NAMALWA (cell line): ENCODE measurements at places on chromosomes 13 and 19.

GRCh38 chr13:49693191-49693733 is 2.0 kb upstream of the EBPL start:
- DNase-seq: no peak

- DNase-seq: no peak
Measured at GRCh38 chr13:110592665-110593064, 22.7 kb upstream of the NAXD start.

DNA sequence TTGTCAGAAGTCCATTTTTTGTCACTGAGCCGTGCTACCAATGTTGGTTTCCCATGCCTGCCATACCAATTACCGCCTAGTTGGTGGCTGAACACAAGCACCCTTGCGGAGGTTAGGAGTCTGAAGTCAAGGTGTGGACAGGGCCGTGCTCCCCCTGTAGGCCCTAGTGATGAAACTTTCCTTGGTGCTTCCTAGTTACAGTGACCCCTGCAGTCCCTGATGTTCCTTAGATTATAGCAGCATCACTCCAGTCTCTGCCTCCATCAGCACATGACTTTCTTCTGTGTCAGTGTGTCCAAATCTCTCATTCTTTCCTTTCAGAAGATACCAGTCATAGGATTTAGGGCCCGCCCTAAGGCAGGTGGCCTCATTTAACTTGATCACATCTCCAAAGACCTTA is 99.0 kb downstream of the MYO16 start:
- DNase-seq: peak; percentile 6

DNA sequence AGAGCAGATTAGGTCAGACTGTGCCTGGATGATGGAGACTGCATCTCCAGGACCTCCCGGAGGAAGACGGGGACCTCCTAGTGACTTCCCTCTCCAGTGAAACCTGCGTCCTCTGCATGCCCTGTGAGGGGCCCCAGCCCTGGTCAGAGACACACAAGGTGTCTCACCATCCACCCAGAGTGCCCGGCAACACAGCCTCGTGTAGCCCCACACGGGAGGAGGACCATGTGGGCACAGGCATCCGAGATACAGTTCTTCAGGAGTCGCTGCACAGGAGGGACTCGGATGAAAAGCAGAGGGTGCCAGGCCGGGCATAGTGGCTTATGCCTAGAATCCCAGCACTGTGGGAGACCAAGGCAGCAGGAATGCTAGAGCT is 64.8 kb downstream of the PEPD start:
- DNase-seq: no peak

DNA sequence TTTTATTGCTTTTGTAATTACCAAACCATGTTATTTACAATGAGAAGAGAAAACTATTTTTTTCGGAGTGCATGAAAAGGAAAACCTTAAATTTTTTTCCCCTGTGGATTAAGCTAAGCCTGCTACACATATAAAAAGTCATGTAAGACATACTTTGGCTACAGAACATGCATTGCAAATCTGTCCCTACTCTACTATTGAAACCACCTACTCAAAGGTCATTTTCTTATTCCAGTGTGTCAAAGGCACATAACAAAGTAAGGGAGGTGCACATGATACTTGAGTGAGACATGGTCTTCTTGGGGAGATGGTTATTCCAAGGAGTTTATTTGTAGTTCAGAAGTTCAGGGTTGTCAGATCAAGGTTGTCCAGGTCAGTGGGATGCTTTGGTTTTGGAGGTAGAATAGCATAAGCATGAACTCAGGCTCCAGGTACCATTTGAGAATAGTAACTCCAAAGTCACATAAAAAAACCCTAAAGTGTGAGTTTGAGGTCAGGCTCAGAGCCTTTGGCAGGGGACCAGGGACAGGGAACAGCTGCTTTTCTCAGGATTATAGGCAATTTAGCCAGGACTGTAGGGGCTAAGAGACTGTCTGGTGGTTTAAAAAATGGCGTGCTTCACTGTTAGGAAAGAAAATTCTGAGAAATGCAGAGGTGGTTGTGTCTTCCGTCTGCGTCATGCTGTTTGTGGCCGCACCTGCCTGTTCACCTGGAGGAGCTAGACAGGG is 15.4 kb downstream of the FARP1 start:
- no peak for DNase-seq

DNA sequence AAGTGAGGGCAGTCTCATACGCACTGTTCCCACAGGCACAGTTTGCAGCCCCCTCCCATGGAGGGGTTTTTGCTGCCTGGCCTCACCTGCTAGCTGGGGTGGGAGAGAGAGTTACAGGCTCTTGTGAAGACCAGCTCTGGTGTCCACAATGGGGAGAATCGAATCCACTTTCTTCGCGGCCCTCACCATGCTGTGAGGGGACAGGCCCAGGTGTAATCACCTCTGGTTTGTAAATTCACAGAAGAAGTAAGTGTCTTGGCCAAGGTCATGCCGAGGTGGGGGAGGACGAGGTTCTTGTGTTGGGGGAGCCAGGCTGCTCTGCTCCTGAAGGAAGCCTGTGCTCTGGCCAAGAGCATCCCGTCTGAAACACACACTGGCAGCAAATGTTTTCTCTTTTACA is 39.5 kb downstream of the TEX29 start:
- DNase-seq: no peak

DNA sequence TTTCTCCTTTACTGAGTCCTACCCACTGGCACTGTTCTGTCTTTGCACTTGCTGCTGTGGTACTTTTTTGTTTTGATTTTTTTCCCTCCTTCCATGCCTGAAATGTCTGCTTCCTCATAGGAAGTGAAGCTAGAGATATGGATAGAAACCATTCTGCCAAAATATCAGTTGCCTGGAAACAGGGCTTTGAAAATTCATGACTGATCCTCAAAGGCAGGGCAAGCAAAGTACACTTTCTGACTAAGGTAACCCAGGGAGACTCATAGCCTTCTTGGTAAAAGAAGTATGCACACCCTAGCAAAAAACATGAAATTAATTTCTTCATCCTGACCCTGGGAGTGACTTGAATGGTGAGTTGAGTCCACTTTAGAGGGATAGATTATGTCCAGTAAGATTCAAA is 329.8 kb downstream of the MYO16 start:
- no peak for DNase-seq

- DNase-seq: no peak
Measured at GRCh38 chr13:43269037-43269481, 245.7 kb downstream of the DNAJC15 start.

DNA sequence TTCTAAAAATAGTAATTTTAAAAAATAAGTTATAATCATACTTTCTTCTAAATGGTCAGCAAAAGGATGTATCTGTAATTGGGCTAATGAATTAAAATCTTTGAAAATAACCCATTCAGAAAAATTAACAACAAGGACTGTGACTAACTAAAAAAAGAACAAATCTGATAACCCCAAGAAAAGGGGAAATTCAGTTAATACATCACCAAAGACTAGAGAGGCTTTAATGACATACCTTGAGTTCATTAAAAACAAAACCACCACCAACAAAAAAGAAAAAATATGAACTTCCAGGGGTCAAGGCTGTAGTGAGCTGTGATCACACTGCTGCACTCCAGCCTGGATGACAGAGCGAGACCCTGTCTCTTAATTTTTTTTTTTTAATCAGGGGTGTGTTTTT is 121.8 kb downstream of the TBC1D4 start:
- no peak for DNase-seq
